ENCODE measurements at places on chromosomes 7 and 10. TPM values are rescaled to one million over a fixed set of nuclear protein-coding genes. Genes with fewer than 3 reads are reported as not detected.

Gene NPM3
- total RNA-seq = 34.0 TPM

- no peak for DNase-seq
These were observed 184.7 kb upstream of the KCTD7 start for GRCh38 chr7:66443946-66444345.

GRCh38 chr10:5095687-5096086, 1.5 kb downstream of the AKR1C3 start:
- DNase-seq = no peak

- DNase-seq = no peak
These were observed 2.5 kb downstream of the ASB13 start for GRCh38 chr10:5663692-5664427.

- no peak for DNase-seq
These were observed 66.4 kb downstream of the NHLRC2 start for GRCh38 chr10:113920875-113921274.

DNA sequence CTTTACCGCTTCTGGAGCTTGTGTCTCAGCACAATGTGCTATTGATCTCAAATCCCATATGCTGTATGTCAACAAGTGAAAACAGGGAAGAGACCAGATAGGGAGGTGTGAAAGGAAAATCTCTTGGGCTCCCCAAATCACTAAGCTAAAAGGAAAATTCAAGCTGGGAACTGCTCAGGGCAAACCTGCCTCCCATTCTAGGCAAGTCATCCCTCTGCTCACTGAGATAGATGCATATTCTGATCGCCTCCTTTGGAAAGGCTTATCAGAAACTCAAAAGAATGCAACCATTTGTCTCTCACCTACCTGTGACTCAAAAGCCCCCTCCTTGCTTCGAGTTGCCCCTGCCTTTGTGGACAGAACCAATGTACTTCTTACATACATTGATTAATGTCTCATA, 161.1 kb upstream of the LYZL1 start:
- no peak for DNase-seq

Gene RBP3
- not detected for total RNA-seq

Gene OPALIN
- total RNA-seq = not detected

DNA sequence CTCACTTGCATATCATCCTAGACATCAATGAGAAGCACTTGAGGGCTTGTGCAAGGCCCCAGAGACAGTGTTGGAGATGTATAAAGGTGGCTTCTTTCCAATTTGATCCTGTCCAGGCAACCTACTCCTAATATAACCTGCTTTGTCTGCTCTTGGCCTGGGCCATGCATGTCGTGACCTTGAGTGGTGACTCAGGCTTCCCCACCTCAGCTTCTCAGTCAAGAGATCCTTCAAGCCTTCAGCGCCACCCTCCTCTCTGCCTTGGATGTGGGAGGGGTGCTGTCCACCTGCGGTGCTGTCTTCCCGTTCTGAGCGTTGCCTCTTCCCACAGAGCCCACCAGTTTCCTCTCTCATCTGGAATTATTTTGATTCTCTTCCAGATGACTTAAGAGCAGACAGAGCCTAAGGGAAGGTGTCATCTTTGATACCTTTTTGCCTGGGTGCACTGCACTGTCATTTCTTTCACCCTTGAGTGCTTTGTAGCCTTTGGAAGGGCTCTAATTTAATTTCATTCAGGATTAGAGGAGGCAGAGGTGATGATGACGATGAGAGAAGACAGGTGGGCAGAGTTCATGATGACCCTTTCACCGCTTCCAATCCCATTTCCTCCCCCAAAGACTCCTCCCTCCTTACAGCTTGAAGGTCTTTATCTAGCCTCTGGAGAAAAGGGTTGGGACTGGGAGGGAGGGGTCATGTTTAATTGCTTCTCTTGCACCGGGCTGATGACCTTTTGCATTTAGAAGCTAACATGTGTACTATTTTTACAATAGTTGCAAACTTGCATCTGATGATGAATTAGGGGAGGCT, 6.9 kb downstream of the LSMEM1 start:
- no peak for DNase-seq

Data from tongue (tissue), 3 donors.